Myocyte (in vitro differentiated cells): ENCODE measurements at places on chromosomes 11 and 22. TPM values are rescaled to one million over a fixed set of nuclear protein-coding genes. Genes with fewer than 3 reads are reported as not detected.

Gene HEPHL1
- not detected in 2 replicates for total RNA-seq

Gene KRTAP5-9
- 0.16 and 0.29 TPM in 2 replicates for total RNA-seq

Gene PAMR1
- 1.2 and 3.8 TPM in 2 replicates for total RNA-seq

Gene TSSK2
- not detected in 2 replicates for total RNA-seq

Gene FAM181B
- total RNA-seq, result not detected in 2 replicates

Gene ANGPTL5
- not detected in 2 replicates for total RNA-seq

Gene CCDC116
- 0.13 and 0.57 TPM in 2 replicates for total RNA-seq

Gene UPB1
- total RNA-seq, result 0.31 TPM in 1 of 2 replicates, not detected in the other

Gene ZBTB16
- 0.53 and 0.78 TPM in 2 replicates for total RNA-seq

Gene ALDH3B2
- not detected in 2 replicates for total RNA-seq

Gene RFPL1
- not detected in 2 replicates for total RNA-seq

Gene HBG2
- not detected in 2 replicates for total RNA-seq

Gene OR2AG1
- not detected in 2 replicates for total RNA-seq

Gene INS
- total RNA-seq, result not detected in 2 replicates

Gene SVIP
- 3.3 and 4.9 TPM in 2 replicates for total RNA-seq

Gene SLC2A11
- 13.2 and 18.9 TPM in 2 replicates for total RNA-seq

Gene OR9Q2
- total RNA-seq, result not detected in 2 replicates

Gene OTOG
- 0.08 and 0.10 TPM in 2 replicates for total RNA-seq

Gene OVCH2
- not detected in 2 replicates for total RNA-seq

Gene FAM180B
- 1.8 and 2.8 TPM in 2 replicates for total RNA-seq

Gene SCUBE1
- total RNA-seq, result not detected in 2 replicates

Gene CRY2
- 13.5 and 20.0 TPM in 2 replicates for total RNA-seq

Gene LMO1
- not detected in 2 replicates for total RNA-seq

Gene TRIM49
- total RNA-seq, result not detected in 2 replicates

Gene TCF20
- total RNA-seq, result 10.9 and 11.5 TPM in 2 replicates

Gene FZD4
- total RNA-seq, result 5.0 and 6.6 TPM in 2 replicates

Gene JHY
- total RNA-seq, result 0.32 and 0.68 TPM in 2 replicates

Gene CARD16
- not detected in 2 replicates for total RNA-seq

Gene CRYBB3
- total RNA-seq, result not detected in 2 replicates

Gene NAV2
- 9.1 and 16.3 TPM in 2 replicates for total RNA-seq

Gene FGF3
- total RNA-seq, result not detected in 2 replicates

Gene IRF7
- total RNA-seq, result 25.1 and 29.3 TPM in 2 replicates

Gene SAMM50
- 32.6 and 34.8 TPM in 2 replicates for total RNA-seq

Gene MMP1
- 0.10 and 0.94 TPM in 2 replicates for total RNA-seq

Gene GGTLC2
- not detected in 2 replicates for total RNA-seq

Gene MUC6
- total RNA-seq, result not detected in 2 replicates

Gene TRMT2A
- total RNA-seq, result 62.7 and 79.7 TPM in 2 replicates

Gene C22orf23
- 0.53 and 0.62 TPM in 2 replicates for total RNA-seq

Gene ISX
- total RNA-seq, result not detected in 2 replicates

Gene TRPC6
- not detected in 2 replicates for total RNA-seq

Gene PRG3
- not detected in 2 replicates for total RNA-seq

Gene SYT9
- total RNA-seq, result not detected in 2 replicates

Gene CAPRIN1
- 177 and 195 TPM in 2 replicates for total RNA-seq

Gene GNAZ
- 9.1 and 11.2 TPM in 2 replicates for total RNA-seq
